ENCODE measurements at places on chromosomes 4 and X.

DNA sequence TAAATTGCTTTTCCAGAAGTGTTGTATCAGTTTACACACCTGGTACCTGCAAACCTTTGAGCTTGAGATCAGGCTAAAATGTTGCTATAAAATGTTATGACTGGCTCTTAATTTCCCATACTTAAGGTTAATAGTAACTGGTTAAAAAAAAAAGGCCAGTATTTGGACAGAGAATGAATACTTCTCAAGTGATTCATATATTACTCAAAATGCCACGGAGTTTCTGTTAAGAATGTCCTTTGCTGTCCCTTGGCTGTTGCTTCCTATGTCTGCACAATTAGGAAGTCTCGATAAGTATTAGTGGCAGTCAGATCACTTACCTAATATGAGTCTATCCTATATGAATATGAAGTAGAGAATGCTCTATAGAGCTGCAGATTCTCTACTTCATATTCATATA, 232.2 kb upstream of the IGFBP7 start:
- no peak for DNase-seq

DNA sequence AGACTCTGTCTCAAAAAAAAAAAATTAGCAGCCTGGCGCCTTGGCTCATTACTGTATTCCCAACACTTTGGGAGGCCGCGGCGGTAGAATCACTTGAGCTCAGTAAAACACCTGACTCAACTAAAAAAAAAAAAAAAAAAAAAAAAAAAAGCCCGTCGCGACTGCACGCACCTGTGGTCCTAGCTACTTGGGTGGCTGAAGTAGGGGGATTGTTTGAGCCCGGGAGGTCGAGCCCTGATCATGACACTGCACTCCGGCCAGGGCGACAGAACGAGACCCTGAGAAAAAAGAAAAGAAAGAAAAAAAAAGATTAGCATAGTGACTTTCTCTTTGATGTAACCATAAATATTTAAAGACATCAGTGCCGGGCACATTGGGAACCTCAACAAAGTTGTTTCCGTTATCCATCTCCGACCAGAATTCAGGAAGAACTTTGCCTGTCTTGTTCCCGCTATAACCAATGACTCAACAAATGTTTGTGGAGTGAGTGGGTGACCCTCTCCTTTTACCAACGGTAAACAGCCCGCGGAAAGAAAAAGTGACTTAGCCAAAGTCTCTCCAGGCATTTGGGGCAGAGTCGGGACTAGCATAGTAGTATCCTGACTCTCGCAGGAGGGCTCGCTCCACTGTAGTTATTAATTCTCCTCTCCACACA, 553 bp upstream of the MED28 start:
- peak; percentile 60 for DNase-seq

GRCh38 chr4:9764155-9764696, 17.2 kb upstream of the DRD5 start:
- no peak for DNase-seq

DNA sequence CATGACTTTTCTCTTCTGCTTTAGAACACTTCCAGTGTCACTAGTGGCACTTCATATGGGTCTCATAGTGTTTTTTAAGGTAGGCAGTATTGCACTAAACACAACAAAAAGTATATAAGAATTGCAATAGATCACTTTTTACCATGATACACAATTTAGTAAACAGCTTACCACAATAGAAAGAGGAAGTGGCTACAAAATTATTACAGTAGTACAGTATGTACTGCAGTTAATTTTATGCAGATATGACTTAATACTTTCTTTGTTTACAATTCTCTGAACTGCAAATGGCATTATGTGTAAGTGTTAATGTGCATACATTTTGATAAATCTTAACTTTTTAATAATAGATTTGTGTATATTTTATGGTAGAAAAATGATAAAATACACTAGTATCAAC, 157.3 kb downstream of the RRAGB start:
- no peak for DNase-seq

DNA sequence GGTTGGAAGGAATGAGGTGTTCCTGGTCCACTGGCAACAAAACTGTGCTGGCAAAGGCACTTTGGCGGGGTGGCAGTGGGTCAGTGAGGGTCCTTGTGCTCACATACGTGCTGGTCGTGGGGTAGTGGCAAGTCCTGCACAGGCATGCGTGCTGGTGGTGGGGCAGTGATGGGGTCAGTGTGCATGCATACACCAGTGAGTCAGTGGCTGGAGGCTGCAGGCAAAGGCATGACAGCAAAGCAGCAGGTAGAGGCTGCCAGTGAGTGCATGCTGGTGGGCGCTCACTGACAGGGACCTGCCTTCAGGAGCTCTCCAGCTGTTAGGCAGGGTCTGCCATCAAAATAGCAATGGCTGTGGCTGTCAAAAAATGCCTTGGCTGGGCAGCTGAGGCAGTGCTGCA, 42.1 kb downstream of the TMPRSS11E start:
- no peak for DNase-seq

GRCh38 chrX:154333837-154334271, 38.3 kb downstream of the TKTL1 start:
- peak; percentile 9 for DNase-seq

DNA sequence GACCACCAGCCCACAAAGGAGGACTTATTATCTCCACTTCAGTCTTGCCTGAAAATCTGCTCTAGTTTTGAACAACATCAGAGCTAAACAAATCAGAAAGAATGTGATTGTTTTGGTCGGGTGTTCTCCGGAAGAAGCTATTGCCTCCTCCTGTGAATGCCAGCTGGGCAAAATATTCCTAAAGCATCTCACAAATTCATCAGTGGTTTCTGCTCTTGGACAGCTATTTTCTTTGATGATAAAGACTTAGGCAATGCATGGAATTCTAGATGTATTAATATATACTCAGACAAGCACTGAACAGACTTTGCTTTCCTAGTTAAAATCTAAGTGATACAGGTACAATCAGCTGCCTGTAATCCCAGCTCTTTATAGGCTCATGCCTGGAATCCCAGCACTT, 71.8 kb downstream of the ASMT start:
- DNase-seq = no peak

GRCh38 chr4:10007436-10007740, 13.9 kb downstream of the SLC2A9 start:
- DNase-seq = no peak

DNA sequence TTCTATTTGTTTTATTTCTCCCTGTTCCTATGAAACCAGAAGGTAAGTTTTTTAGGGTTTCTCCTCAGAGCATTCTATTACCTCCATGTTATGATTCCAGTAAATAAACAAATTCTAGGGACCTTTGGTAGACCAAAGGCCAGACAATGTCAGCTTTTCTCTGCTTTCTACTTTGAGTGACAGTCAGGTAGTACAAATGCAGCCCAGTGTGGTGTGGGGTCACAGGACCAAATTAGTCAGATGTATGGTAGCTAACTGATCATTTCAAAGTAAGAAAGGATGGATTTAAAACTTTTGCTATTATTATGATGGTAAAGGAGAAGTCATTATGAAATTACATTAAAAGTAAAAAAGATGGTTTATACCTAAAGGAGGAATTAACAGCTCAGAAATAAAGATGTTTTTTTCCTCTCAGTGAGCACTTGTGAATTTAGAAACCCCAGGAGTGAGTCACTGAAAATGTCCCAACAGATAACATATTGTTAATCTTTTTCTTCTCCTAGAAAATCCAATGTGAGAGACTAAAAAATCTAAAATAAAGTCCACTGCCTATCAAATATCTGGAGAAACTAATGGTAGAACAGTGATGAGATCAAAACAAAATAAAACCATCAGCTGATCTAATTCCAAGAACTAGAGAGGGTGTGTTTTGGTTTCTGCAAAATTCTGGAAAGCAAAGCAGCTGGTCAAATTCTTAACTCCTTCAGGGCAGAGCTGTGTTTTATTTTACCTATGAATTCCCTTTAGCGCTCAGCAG, 16.6 kb upstream of the KLHL2 start:
- no peak for DNase-seq

DNA sequence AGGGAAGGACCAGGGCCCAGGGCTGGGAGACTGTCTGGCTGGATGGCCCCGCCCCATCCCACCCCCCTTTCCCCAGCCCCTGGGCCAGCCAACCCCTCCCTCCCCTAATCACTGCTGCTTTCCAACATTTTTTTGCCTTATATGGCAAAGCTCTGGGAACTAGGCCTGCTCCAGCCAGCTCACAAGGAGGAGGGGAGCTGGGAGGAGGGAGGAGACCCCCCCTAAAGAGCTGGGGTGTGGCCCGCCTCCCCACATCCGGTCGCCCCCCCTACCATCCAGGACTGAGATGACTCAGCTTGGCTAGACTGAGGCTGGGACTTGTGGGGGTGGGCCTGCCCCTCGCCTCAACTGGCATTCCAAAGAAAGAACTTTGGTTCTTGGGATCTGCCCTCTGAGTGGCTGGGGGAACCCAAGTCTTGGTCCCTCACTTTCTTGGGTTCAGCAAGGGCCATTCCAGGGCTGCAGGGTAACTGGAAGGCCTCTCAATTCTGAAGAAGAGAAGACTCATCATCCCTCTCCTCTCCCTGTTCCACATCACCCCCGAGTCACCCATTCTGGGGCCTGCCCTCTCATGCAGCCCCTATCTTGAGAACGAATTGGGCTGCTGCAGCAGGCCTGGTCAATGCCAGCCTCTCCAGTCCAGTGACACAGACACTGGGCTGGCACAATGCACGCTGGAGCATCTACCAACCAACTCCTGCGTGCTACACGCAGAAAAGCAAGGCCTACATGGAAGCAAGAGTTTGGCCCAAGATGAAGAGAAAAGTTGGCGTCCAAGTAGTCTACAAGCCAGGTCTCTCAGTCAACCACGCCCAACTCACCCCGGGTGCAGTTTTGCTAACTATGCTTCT, 4.8 kb downstream of the FLNA start:
- DNase-seq = peak; percentile 69

GRCh38 chr4:171582961-171583581, 230.1 kb upstream of the GALNTL6 start:
- no peak for DNase-seq

- DNase-seq = no peak
Measured at GRCh38 chrX:117707948-117708743, 408.5 kb downstream of the KLHL13 start.

DNA sequence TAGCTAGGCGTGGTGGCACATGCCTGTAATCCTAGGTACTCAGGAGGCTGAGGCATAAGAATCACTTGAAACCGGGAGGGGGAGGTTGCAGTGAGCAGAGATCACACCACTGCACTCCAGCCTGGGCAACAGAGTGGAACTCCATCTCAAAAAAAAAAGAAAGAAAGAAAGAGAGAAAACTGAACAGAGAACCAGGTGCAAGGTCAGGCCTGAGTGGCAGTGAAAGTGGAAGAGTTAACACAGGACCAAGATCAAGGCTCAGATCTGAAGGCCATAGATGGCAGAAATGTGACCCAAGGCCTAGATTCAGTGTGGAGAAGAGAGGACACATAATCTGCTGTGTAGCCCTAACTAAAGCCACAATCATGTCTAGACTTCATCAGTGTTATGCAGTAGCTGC, 4.9 kb upstream of the ZNF630 start:
- no peak for DNase-seq

DNA sequence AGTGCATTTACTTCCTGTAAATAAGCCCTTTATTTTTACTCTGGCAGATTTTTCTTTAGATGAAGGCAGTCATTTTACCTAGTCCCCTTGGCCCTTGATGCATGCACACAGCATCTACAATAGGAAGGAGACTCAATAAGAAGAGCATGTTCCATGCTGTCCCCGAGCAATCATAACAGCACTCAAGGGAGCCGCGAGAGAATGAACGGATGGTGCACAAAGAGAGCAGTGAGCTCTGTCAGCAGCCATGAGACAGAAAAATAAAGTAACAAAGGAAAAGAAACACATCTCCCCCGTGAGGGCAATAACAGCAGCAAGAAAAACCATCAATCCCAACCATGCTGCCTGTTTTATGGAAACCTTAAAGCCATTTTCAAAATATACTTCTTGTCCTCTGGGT, 11.9 kb downstream of the SMIM31 start:
- no peak for DNase-seq

DNA sequence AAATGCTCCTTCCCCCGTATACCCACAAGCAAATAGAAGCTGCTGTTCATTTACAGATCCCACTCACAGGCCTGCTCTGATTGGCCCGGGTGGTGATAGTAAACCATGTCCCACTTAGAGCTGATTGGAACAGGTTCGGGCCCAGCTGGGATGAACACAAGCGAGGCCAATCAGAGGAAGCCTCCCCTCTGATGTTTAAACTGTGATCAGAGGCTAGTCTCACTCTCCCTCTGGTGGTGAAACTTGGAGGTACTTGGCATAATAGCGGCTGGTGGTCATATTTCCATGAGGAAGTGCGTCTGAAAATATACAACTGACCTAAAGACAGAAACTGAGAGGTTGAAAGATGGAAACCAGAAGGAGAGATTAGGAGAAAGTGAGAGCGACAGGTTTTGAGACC, 51.5 kb upstream of the TRPC3 start:
- DNase-seq = peak; percentile 9

DNA sequence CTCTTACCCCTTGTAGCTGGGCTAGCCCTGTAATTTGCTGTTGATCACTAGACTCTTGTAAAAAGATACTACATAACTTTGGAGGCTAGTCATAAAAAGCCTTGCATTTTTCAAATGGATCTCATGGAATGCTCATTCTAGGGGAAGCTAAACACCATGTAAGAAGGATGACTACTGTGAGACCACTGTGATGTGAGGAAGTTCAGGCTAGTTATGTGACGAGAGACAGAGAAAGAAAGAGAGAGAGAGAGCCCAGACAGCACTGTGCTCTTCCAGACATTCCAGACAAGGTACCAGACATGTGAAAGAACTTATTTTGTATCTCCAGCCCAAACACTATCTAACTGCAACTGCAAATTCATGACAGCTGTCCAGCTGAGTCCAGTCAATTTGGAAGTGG, 404.6 kb upstream of the PITX2 start:
- no peak for DNase-seq

GRCh38 chrX:55593296-55593695, 29.9 kb upstream of the FOXR2 start:
- no peak for DNase-seq

GRCh38 chrX:14354521-14354920, 174.8 kb upstream of the GLRA2 start:
- DNase-seq = no peak

- DNase-seq = no peak
Measured at GRCh38 chrX:131634900-131635299, 91.0 kb downstream of the OR13H1 start.

Data from inflammatory macrophage treated with lipopolysaccharide for 1 hour (primary cell).